ENCODE measurements at places on chromosomes 1 and 21.

GRCh38 chr21:45363921-45364467 is 41.0 kb upstream of the COL18A1 start:
- no peak for DNase-seq

GRCh38 chr1:182484067-182484466 is 34.1 kb downstream of the RGSL1 start:
- no peak for DNase-seq

GRCh38 chr1:220250681-220251080 is 21.6 kb downstream of the RAB3GAP2 start:
- DNase-seq = no peak

- DNase-seq = no peak
Measured at GRCh38 chr21:33030633-33031032, 4.9 kb downstream of the OLIG2 start.

DNA sequence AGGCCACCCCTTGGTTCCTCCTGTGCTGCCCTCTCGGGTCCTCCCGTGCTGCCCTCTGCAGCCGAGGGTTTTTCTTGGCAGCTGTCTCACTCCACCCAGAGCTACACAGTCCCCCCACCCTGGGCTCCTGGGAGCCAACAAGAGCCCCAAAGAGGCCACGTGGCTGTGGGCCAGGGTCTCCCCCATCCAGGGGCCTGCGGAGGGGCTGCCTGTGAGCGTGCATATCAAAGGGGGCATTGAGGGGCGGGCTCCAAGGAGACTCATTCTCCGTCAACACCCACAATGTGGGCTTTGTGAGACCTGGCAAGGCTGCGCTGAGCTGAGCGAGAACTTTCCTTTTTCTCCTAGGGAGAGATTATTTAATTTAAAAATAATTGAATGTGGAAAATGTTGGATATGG is 108.7 kb upstream of the ARHGEF16 start:
- no peak for DNase-seq

GRCh38 chr1:74246315-74246714 is 11.1 kb downstream of the TNNI3K start:
- no peak for DNase-seq

DNA sequence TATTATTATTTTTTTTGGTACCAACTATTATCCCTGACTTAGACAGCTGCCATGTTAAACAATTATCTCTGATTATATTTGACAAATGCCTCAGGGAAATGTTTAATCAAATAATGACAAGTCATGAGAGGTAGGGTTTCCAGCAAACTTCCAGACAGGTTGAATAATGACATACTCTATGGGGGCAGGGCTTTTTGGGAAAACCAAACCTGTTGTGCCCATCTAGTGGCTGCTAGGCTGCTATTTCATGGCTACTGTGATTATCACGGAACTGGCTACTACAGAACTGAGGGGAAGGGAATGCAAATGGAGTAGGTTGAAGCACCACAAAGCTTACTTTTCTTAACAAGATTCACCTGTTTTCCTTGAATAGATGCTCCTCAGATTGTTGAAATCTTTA is 77.6 kb downstream of the DUSP10 start:
- DNase-seq = no peak

DNA sequence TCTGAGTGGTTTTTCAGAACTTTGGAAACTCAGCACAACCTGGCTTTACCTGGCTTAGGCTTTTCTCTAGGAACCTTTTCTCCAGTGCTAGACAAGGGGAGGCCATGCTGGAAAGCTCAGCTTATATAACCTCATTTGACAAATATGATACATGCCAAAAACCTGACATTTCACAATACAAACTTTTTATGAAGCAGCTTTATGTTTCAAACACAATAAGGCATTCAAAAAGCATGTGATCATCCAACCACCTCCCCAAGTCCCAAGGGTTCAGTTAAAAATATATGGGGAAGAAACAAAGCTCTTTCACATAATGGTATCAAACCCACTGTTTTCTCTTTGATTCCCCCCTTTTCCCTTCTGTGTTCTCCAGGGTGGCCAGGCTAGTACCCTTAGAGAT is 63.7 kb downstream of the ZC3H11B start:
- DNase-seq = no peak
